Mammary epithelial cell (primary cell): ENCODE measurements at places on chromosomes 5 and 9. TPM values are rescaled to one million over a fixed set of nuclear protein-coding genes. Genes with fewer than 3 reads are reported as not detected.

The PIK3R1 gene
- total RNA-seq, result 195 TPM

The PRR16 gene
- total RNA-seq, result 3.2 TPM

The SOHLH1 gene
- total RNA-seq, result not detected in 2 replicates

The COL23A1 gene
- total RNA-seq, result 0.21 and 0.54 TPM in 2 replicates

The SPATA31C1 gene
- not detected in 2 replicates for total RNA-seq

The PDLIM4 gene
- total RNA-seq, result 94.6 and 101 TPM in 2 replicates

The AK1 gene
- total RNA-seq, result 57.9 and 69.3 TPM in 2 replicates

The NEUROG1 gene
- not detected in 2 replicates for total RNA-seq

The MUSK gene
- not detected for total RNA-seq

The DRD1 gene
- not detected for total RNA-seq

The ST8SIA4 gene
- under 0.01 TPM for total RNA-seq

The IL13 gene
- total RNA-seq, result not detected

The ANAPC2 gene
- total RNA-seq, result 42.3 and 45.3 TPM in 2 replicates

The SH2D3C gene
- under 0.01 TPM for total RNA-seq

The ORM2 gene
- total RNA-seq, result not detected

The HSD17B4 gene
- 131 TPM for total RNA-seq

The RETREG1 gene
- 49.7 TPM for total RNA-seq

The SARDH gene
- 7.2 TPM for total RNA-seq

The CEP72 gene
- 10.9 and 13.4 TPM in 2 replicates for total RNA-seq

The AQP7 gene
- not detected for total RNA-seq

The SPATA31D4 gene
- total RNA-seq, result not detected in 2 replicates

The KCNIP1 gene
- total RNA-seq, result not detected

The PCDHAC2 gene
- 5.8 and 13.1 TPM in 2 replicates for total RNA-seq

The PDE6A gene
- 0.07 TPM in 1 of 2 replicates, not detected in the other for total RNA-seq

The SLC1A1 gene
- total RNA-seq, result 0.43 and 1.1 TPM in 2 replicates

The PCDHGA12 gene
- 24.5 TPM for total RNA-seq

The HTR1A gene
- total RNA-seq, result not detected

The SLC34A1 gene
- 0.09 TPM in 1 of 2 replicates, not detected in the other for total RNA-seq

The F2RL2 gene
- total RNA-seq, result 0.17 TPM

The LRRC8A gene
- total RNA-seq, result 206 TPM

The FOXD4L4 gene
- total RNA-seq, result 0.67 TPM

The FBN2 gene
- 45.2 TPM for total RNA-seq

The RFX3 gene
- 5.9 and 7.9 TPM in 2 replicates for total RNA-seq

The SPTLC1 gene
- 152 TPM for total RNA-seq

The ARHGEF28 gene
- 74.0 TPM for total RNA-seq

The IQGAP2 gene
- total RNA-seq, result 0.83 TPM

The S1PR3 gene
- total RNA-seq, result 1.2 and 6.0 TPM in 2 replicates

The SPINK5 gene
- total RNA-seq, result 0.50 TPM

The EEIG1 gene
- total RNA-seq, result 23.0 TPM

The GMCL2 gene
- not detected for total RNA-seq

The RHOBTB3 gene
- 0.69 and 0.99 TPM in 2 replicates for total RNA-seq

The PTGER4 gene
- 13.2 TPM for total RNA-seq

The FCN1 gene
- not detected in 2 replicates for total RNA-seq

The LURAP1L gene
- total RNA-seq, result 52.9 and 126 TPM in 2 replicates

The PCDHGA7 gene
- total RNA-seq, result 1.6 and 2.4 TPM in 2 replicates

The DNAI1 gene
- not detected for total RNA-seq

The CKMT2 gene
- total RNA-seq, result not detected in 2 replicates

The TMEM215 gene
- not detected for total RNA-seq

The SLCO6A1 gene
- total RNA-seq, result not detected

The CDH18 gene
- total RNA-seq, result 0.52 TPM in 1 of 2 replicates, not detected in the other

The VCAN gene
- 82.9 and 99.3 TPM in 2 replicates for total RNA-seq

The WWC1 gene
- 32.0 and 40.7 TPM in 2 replicates for total RNA-seq

The SLC1A3 gene
- 24.2 TPM for total RNA-seq

The NTRK2 gene
- total RNA-seq, result 1.5 TPM

The IRX2 gene
- 69.0 TPM for total RNA-seq

The ADGRD2 gene
- 0.52 TPM in 1 of 2 replicates, not detected in the other for total RNA-seq
